CD4-positive, alpha-beta T cell treated with Interleukin-6 at 100 ng/mL for 8 hours (primary cell): ENCODE measurements at places on chromosomes 13 and 19.

GRCh38 chr13:25281935-25282332 is 5.4 kb downstream of the MTMR6 start:
- DNase-seq = no peak

DNA sequence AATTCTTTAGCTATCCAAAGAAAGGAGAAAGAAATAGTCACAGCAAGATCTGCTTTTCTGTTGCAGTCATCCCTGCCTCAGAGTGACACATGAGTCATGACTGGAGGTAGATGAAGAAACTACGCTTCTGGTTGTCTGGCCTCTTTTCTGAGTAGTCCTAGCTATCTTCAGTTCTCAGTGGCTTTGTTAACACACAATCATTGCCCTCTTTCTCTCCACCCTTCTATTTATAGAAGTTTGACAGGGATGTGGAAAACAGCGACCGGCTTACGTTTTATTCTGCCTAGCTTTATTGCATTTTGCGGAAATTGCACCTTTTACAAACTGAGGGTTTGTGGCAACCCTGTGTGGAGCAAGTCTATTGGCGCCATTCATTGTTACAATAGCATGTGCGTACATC is 26.7 kb downstream of the SPATA13 start:
- no peak for DNase-seq

DNA sequence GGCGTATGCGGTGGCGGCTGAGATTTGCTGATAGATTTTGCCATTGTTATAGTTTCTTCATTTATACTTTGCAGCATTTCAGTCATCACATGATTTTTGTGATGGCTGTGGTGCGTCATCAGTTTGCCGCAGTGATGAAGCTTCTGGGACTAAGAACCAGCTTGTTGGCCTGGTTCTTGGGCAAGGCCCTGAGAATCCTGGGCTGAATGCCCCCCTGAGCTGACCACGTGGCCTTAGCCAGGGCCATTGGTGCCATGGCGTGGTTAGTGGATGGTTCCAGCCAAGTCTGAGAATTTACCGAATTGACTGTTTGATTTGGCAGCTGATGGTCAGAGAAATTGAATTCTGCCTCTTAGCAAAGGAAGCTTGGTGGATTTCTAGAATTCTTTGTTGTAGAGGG is 17.8 kb downstream of the GATAD2A start:
- DNase-seq = no peak

DNA sequence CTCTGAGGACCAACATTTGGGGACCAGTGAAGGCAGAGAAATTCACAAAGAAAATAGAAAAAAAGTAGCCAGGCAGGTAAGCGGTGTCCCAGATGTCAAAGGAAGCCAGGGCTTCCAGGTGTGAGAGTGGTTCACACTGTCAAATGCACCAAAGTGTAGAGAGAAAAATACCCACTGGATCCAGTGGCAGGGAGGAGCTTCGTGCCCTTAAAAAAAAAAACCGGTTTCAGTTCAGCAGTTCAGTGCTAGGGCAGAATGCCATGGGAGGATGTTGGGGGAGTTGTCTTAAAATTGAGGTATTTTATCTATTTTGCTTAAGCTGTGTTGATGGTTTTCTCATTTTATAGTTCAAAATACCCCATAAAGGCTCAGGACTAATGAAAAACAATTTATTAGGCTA is 47.8 kb upstream of the C1QTNF9 start:
- DNase-seq = peak; percentile 60

DNA sequence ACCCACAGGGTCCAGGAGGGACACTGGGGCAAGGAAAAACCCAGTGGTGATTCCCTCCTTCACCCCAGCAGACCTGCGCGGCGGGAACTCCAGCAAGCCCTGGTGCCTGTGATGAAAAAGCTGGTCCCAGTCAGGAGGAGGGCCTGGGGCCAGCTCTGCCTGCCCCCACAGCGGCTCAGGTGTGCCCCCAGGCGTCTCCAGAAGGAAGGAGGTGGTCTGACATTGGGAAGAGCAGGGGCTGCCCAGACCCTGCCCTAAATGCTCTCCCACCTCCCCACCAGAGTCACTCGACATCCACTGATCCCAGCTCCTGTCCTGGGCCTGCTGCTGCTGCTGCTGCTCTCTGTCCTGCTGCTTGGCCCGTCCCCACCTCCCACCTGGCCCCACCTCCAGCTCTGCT is 6.2 kb downstream of the PTH2 start:
- DNase-seq = no peak

- DNase-seq = no peak
Observed at GRCh38 chr19:46830864-46831263, 19.8 kb downstream of the AP2S1 start.

DNA sequence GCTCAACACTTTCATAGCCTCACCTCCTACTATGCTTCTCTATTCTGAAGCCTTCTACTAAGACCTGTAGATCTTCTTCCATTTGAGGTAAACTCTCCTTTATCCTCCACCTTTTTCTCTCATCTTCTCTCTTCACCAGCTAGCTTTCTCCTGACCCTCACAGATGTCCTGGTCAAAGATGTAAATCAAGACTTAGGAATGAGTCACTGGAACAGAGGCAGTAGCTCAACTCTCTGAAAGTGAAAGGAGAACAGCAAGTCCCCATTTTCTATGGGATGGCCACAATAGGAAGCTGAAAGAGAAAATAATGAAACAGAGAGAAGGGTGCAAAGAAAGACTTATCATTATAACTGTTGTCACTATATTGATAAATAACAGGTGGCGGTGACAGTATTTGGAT is 86.1 kb upstream of the DOCK9 start:
- DNase-seq = no peak

GRCh38 chr13:37270226-37271001 is 164.9 kb upstream of the CSNK1A1L start:
- no peak for DNase-seq

DNA sequence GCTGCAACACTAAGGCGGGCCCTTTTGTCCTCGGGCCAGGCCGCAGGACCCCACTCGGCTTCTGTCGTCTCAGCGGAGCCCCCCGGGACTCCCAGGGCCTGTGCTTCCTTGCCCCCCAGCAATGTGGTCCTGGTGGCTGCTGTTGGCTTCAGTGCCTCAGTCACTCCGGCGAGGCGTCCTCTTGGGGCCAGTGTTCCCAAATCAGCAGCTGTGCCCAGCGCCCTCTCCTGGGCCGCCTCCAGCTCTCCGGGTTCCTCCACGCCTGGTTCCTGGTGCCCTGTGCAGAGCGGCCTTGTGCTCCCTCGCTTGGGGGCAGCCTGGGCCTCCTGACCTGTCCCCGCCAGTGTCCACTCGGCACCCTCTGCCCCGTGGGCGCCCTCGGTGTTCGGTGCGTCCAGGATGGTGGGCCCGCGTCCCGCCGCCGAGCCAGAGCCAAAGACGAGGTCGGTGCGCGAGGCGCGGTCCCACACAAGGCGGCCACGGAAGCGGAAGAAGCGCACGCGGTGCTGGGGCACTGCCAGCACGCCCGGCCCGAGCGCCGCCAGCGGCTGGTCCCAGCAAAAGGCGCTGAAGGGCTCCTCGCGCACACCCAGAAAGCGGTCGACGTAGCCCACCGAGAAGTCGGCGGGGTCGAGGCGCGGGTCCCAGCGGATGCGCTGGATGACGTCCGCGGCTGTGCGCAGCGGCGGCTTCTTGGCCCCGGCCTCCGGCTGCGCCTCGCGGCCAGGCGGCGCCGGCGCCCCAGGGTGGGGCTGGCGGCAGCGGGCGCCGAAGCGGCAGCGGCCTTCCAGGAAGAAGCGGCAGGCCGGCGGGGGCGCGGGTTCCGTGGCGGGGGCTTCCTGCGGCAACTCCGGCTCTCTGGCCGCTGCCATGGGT is 685 bp downstream of the LENG9 start:
- peak; percentile 52 for DNase-seq

DNA sequence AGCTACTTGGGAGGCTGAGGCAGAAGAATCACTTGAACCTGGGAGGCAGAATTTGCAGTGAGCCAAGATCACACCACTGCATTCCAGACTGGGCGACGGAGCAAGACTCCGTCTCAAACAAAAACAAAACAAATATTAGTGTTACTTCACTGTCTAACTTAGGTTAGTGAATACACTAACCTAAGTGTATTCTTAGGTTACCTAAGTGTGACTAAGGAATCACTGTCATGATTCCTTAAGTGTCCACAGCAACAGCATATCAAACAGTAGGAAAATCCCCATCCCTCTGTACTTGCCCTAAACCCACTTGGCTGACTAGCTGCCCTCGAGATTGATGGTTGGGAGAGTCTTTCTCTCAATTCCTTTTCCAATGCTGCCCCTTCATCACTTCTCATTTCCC is 11.8 kb upstream of the LRCH1 start:
- no peak for DNase-seq

GRCh38 chr19:29655648-29656335 is 9.5 kb upstream of the PLEKHF1 start:
- DNase-seq = no peak

DNA sequence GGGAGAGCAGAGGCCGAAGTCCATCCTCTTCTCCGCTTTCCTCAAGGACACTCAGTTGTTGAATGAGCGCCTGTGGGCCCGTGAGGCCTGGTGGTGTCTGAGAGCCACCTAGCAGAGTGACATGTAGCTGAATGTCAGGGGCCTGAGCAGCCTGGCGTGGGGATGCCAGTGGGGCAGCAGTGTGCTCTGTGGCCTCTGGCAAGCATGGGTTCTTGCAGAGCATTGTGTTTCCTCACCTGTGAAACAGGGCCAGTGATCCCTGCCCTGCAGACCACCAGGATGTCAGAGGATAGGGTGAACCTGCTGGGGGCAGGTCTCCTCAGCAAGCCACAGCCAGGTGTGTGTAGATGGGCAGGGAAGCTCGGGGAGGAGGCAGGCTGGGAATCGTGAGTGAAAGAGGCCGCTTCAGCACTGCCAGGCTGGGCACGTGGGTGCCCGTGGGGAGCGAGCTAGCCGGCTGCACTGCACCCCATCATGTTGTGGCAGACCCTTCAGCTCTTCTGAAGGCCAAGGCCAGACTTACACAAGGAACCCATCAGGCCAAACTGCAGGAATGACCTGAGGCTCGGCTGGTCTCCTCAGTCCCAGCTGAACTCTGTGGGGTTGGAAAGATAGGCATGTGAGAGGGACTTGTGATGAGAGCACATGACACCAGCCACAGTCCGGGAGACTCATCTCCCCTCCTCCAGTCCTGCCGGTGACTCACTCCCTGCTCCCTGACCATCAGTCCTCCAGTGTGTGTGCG is 5.0 kb downstream of the PPP1R37 start:
- DNase-seq = no peak

DNA sequence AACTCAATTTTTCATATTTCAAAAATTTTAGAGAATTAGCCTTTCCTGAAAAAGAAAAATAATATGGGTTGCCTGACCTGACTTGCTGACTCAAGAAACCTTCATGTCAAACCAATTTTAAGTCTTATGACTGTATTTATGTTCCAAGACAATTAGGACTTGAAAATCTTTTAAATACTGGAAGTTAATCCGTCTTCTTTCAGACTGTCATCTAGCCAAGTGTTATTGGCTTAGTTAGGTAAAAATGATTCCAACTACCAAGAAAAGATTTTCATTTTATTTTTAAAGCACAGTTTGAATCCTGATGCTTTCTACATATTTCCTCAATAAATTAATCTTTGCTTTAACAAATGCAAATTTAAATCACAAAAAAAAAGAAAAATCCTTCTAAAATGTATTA is 337.6 kb downstream of the SLITRK6 start:
- DNase-seq = no peak

DNA sequence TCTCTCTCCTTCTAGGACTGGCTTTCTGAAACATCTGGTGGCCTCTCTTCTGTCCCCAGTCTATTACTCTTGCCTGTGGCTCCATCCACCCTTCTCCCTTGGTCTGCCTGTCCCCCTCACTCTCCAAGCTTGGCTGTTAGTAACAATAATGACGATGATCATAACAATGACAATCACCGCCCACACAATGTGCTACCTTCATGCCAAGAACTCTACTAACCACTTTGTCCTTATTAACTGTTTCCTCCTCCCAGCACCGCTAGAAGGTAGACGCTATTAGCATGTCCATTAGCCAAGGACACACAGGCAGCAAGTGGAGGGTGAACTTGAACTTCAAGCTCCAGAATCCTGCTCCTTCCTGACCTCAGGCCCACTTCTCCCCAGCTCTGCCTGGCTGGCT is 2.7 kb downstream of the GYS1 start:
- no peak for DNase-seq

DNA sequence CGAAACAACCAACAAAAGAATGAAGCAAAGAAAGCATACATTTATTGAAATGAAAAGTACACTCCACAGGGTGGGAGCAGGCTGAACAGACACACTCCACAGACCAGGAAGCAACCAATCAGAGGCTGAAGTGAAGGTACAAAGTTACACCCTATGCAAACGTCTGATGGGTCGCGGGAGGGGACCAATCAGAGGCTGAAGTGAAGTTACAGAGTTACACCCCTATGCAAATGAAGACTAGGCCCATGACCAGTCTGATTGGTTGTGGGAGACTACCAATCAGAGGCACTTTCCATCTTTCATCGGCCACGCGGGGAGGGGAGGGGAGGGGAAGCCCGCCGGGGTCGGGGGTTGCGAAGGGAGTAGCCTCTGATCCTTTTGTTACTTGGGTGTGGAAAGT is 12.4 kb upstream of the FBL start:
- no peak for DNase-seq

DNA sequence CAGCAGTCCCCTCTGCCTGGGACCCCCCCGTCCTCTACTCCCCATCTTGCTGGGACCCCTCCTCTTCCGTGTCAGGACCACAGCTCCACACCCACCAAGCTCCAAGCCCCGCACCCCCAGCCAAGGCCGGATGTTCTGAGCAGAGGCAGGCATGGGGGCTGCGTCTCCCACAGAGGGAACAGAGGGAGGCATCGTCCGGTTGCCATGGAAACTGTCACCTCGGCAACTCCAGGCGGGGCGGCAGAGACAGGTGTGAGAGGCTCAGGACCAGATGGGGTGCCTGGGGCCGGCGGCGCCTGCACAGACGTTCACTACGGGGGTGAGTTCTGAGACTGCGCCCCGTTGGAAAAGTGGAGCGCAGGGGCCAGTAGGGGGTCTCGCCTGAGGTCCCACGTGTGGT is 5.4 kb downstream of the RNU6-9 start:
- DNase-seq = no peak

GRCh38 chr13:77313923-77314322 is 13.0 kb downstream of the MYCBP2 start:
- no peak for DNase-seq

DNA sequence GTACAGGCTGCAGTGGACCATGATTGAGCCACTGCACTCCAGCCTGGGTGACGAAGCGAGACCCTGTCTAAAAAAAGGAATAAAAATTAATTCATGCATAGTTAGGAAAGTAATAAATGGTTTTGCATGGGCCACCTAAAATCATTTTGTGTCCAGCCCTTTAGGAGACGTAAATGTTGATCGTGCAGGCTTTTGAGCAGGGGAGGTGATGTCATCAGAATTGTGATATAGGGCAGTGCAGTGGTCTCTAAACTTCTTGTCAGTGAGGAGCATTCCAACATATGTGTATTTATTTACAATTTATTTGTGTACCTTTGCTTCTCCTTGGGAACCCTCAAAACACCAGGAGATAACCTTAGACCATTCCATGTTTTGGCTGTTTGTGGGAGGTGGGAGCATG is 3.0 kb downstream of the SMARCA4 start:
- DNase-seq = no peak

DNA sequence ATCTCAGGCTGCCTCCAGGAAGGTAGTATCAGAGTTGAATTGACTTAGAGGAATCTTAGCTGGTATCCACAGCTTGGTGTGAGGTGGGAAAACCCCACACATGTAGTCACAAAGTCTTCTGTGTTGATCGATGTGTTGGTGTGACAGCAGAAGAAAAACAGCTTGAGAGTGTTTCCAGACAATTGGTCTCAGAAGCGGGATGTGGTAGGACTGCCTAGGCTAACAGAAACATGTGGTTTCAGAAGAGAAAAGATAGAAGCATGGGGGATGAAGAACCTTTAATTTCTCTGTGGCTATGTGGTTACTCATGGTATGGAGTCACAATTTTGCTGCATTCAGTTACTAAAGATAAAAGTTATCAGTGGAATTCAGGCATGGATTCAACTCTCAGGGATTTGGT is 134.7 kb upstream of the SLITRK5 start:
- no peak for DNase-seq

- no peak for DNase-seq
Observed at GRCh38 chr13:92807353-92807752, 419.3 kb upstream of the GPC6 start.
